ENCODE measurements at places on chromosomes 5 and 9. TPM values are rescaled to one million over a fixed set of nuclear protein-coding genes. Genes with fewer than 3 reads are reported as not detected.

STKLD1 gene
- total RNA-seq, result 0.40 TPM

- ATAC-seq, result peak; percentile 40
Observed at GRCh38 chr9:130549093-130549735, 30.2 kb upstream of the FUBP3 start.

GRCh38 chr9:14103115-14103514 is 210.8 kb downstream of the NFIB start:
- no peak for ATAC-seq

C9 gene
- not detected for total RNA-seq

GRCh38 chr5:149135536-149136201 is 5.6 kb upstream of the ABLIM3 start:
- no peak for ATAC-seq

GRCh38 chr9:79471580-79472543 is 99.9 kb upstream of the TLE4 start:
- no peak for ATAC-seq

GRCh38 chr9:127263237-127263636 is 1.3 kb upstream of the GARNL3 start:
- no peak for ATAC-seq

Data from esophagus mucosa (tissue), 1 donor.